ENCODE measurements at places on chromosomes 11 and 22.

DNA sequence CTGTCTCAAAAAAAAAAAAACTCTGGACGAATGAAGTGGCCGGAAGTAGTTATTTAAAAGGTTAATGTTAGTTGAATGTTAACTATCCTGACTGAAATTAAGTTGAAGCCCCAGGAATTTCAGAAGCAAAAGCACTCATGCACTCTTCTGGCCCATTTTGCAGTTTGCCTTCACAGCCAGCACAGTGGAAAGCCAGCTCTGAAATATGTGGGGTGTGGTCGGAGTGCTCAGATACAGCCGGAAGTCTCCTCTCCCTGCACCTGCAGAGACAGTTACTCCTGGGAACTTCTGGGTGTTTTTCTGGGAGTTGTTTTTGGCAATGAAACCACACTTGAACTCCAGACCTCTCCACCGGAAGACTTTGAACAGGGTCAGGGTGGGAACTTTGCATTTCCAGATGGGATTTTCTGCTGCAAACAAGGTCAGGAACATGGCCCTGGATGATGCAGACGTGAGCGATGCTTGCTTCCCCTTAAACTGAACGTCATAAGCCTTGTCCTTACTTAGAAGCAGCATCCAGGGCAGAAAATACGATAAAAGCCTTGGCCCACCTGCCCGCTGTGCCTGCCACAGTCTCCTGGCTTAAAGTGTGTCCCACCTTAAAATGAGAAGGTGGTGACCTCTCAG lies 21.5 kb upstream of the CABP2 start:
- DNase-seq = no peak

- no peak for DNase-seq
Observed at GRCh38 chr11:132055296-132055695, 684.9 kb downstream of the NTM start.

GRCh38 chr11:15805726-15806125 lies 550.6 kb downstream of the SOX6 start:
- DNase-seq = no peak

GRCh38 chr22:44736581-44737405 lies 15.6 kb upstream of the ARHGAP8 start:
- no peak for DNase-seq

GRCh38 chr11:57322256-57323166 lies 2.2 kb downstream of the TNKS1BP1 start:
- DNase-seq = no peak

DNA sequence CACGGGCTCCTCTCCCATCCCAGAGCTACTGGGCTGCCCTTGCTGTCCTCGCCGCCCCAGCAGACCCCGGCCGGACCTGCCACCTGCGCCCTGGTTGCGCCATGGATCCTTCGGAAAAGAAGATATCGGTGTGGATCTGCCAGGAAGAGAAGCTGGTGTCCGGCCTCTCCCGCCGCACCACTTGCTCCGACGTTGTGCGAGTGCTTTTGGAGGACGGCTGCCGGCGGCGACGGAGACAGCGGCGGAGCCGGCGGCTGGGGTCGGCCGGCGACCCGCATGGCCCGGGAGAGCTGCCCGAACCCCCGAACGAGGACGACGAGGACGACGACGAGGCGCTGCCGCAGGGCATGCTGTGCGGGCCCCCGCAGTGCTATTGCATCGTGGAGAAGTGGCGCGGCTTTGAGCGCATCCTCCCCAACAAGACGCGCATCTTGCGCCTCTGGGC lies 382 bp downstream of the RASSF10 start:
- no peak for DNase-seq

- DNase-seq = no peak
Observed at GRCh38 chr11:102577182-102577581, 46.6 kb upstream of the MMP7 start.

DNA sequence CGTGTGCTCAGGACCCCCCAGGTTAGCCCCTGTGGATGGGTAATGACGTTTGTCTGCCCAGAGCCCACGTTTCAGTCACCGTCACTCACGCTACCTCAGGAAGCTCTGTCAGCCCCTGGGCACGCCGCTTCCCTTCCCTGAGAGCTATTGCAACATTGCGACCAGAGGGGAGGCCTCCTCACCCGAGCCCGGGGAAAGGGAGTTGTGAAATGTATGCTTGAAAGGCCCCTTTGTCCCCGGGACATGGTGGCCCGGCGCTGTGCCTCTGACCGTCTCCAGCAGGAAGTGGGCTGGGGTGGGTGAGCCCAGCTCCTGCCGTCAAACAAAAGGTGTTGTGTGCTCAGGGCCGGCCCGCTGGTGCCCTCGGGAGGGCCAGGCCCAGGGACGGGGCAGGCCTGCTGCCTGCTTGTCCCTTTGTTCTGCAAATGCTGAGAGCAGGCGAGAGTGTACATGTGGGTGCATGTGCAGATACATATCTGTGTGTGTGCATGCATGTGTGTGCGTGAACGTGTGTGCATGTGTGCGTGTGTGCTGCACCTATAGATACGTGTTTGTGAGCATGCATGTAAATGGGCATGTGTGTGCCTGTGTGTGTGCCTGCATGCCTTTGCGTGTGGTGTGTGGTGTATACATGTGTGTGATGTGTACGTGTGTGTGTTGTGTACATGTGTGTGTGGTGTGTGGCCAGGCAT lies 1125.0 kb downstream of the BRD1 start:
- DNase-seq = no peak

All from effector memory CD4-positive, alpha-beta T cell (primary cell).